Upper lobe of left lung (tissue), 6 donors: ENCODE measurements at places on chromosomes 12 and 14.
A peak's percentile ranks its signal among the peaks of the same experiment; 100 is the strongest.

DNA sequence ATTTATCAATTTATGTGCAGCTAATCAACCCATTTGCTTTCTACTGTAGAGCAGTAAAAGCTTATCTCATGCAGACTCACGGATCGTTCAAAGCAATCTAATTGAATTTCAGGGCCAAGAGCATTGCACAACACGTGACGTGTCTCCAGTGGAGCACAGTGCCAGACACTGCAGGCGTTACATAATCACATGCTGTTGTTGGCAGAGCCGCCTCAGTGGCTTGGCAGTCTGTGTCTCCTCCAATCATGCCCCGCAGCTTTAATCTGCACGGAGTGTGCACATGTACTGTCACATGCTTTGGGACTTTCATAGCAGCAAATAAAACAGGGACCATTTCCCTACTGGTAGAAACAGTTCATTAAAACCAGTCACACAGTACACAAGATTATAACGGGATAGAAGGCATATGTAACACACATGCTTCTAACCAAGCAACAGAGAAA is 309.3 kb downstream of the ITPR2 start:
- H3K27ac ChIP-seq, result no peak overlapping the region
- DNase-seq, result no peak
- H3K4me1 ChIP-seq, result peaks cover 5% of the 10 kb centered on the region
- H3K4me3 ChIP-seq, result no peak overlapping the region

DNA sequence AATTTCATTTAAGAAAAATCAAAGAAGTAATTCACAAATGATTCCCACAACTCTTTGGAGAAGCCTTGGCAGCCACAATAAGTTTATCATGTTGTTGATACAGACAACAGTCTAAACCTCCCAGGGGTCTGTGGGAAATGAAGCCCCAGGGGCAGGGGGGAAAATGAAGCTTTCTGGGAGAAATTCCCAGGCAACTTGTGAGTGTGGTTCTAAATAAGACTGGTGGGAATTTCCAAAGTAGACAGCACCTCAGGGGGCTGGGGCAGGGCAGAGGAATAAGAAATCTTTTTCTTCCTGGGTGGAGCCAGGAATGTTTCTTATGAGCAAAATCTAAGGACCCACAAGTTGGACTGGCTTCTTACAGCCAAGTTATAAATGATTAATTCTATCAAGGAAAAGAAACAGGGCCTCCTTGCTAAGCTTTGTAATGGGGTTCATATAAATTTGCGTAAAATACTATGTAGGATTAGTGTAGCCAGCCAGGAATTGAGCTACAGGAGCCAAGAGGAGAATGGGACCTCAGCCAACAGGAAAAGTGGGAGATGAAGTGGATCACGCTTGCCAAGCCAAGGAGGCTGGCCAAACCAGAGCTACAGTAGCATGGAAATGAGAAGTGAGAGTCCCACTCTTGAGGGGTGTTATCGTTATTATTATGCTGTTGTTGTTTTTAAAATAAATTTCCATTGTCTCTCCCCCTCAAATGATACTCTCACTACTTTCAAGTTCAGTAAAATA is 182.9 kb upstream of the FAR2 start:
- H3K4me3 ChIP-seq, result no peak overlapping the region
- H3K27me3 ChIP-seq, result no peaks in the 10 kb centered on the region
- peaks cover 7% of the 10 kb centered on the region for H3K4me1 ChIP-seq
- peak; percentile 63 for DNase-seq
- no peak overlapping the region for H3K27ac ChIP-seq

GRCh38 chr14:91009501-91010152 is 50.8 kb downstream of the RPS6KA5 start:
- peaks cover 11% of the 10 kb centered on the region for H3K4me1 ChIP-seq
- no peaks in the 10 kb centered on the region for H3K27me3 ChIP-seq
- no peak overlapping the region for H3K4me3 ChIP-seq

DNA sequence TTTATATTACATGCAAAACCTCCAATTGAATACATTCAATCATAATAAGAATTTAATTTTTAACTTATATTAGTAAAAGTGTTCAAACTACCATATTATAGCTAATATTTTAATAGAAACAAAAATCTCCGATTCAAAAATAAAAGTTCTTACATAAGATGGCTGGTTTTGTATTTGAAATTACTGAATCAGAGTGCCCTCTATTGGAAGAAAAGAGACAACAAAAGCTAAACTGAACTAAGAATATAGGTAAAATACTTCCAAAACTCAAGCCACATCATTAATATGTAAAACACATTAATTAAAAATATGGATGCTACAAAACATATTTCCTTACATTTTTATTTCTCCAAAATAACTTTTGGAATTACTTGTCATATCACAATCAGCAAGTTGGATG is 120.3 kb downstream of the GARIN6 start:
- no peaks in the 10 kb centered on the region for H3K27me3 ChIP-seq
- H3K36me3 ChIP-seq, result no peaks in the 10 kb centered on the region
- no peak overlapping the region for H3K27ac ChIP-seq
- DNase-seq, result no peak

DNA sequence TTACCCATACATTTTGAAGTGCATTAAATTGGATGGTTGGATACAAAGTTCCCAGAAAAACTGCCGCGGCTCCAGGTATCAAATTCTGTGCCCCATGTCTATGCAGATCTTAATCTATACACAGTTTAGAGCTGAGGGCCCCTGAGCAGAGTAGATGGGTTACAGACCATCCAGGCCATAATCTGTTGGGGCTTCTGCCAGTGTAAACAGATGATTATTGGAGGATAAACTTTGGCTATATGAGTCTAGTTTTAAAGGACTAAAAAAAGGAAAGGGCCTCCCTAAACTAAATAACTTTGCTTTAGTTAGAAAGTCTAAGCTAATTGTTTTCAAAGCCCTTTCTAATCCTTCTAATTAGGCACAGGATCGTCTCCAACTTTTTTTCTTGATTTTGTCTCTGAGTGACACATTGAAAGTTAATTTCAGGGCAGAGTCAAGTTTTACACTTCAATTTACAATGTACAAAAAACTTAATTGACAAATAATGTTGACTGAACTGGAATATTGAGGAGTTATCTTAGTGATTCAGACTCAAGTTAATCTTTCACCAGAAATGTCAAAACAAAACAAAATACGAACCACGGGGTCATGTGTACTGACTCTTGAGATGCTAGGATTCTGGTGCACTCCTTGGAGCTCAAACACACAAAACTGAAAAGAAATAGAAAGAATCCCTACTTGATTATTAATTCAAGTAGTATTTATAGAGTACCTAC is 133.9 kb upstream of the SCAF11 start:
- H3K4me3 ChIP-seq, result no peak overlapping the region
- no peak for DNase-seq
- no peaks in the 10 kb centered on the region for H3K36me3 ChIP-seq
- no peak overlapping the region for H3K27ac ChIP-seq
- peaks cover 3% of the 10 kb centered on the region for H3K4me1 ChIP-seq
- H3K27me3 ChIP-seq, result no peaks in the 10 kb centered on the region
